ENCODE measurements at places on chromosomes 1 and 21.

GRCh38 chr1:156591432-156592157 is at the start of gene NAXE:
NAXE (plus strand) TSS chr1:156591776; CDS start chr1:156591805, 29 bp downstream.
- DNase-seq: peak; percentile 38

DNA sequence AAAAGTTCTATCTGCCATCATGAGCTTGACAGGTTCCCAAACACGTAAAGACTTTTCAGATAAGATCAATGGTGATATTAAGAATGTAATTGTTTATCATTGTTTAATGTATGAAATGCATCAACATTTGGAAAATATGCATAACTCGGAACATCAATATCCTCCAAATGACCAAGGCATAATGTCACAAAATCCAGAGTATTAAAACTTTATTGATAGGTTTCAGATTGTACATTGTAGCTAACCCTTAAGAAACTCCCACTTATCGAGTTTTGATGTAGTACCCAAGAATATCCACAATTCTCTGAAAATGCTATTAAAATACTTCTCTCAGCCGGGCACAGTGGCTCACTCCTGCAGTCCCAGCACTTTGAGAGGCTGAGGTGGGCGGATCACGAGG is 12.1 kb upstream of the TNNI1 start:
- no peak for DNase-seq

DNA sequence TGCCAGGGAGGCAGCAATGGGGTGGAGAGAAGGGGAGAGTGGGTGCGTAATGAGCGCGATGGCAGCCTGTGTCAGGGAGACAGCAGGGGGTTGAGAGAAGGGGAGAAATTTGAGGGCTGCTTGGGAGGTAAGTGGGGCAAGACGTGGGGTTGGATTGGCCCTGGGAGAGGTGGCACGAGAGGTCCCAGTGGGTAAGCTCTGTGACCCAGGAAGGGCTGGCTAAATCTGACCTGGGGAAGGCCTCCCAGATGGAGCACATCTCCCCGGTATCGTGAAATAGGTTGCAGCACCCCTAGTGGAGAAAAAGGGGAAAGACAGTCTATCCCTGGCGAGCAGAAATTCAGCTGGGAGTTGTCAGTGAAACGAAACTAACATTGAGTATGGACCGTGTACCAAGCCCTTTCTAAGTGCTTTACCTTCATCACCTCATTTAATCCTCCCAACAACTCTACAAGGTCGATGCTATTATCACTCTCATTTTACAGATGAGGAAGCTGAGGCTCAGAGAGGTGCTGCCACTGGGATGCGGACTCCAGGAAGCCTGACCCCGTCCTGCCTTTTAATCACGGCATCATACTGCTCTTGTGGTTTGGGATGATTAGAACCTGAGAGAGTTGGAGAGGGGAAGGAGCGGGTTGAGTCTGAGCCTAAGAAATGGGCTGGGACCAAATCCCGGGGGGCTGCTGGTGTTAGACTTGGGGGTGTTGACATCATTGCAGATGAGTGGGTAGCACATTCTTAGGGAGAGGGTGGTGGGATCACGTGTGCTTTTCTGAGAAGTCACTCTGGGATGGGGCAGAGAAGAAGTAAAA is 56.6 kb upstream of the RPL11 start:
- DNase-seq: peak; percentile 32

DNA sequence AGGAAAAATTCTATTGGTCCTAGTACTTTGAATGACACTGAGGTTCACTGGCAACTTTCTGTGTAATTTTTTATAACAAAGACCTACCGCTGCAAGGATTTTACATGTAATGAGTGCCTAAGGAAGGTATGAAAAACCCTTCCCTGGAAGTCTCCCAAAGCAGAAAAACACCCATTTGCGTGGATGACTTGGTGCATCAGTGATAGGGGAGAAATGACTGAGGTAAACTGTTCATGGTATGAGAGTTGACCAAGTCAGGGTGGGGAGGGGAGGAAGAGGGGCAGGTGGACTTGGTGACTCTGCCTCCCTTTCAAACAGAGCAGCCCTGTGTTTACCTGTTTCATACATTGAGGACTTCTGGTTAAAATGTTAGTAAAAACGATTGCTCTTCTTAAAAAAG is 78.8 kb upstream of the IPO9 start:
- DNase-seq: no peak

- DNase-seq: no peak
Observed at GRCh38 chr1:41277371-41277975, 35.4 kb upstream of the SCMH1 start.
